ENCODE measurements at places on chromosomes 2 and 18.

DNA sequence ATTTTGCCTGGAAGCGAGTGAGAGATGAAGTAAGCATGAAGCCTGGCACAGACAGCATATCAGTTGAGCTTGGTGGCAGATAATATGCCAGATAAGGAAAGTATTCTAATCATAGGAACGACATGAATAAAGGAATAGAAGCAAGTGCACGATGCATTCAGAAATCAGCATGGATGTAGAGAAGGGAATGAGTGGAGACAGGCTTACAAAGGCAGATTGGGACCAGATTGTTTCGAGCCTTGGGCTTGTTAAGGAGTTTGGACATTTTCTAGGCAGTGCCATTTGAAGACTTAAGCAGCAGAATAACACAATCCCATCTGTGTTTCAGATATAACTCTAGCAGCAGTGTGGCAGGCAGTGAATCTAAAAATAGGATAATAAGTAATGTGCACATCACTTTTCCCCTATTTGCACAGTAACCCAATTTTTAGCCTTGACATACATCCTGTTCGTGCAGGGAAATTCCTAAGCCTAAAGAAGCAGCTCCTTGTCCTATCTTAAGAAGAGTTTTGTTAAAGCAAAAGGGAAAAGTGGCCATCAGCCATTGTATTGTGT is 450.2 kb downstream of the PLCL1 start:
- no peak for DNase-seq

DNA sequence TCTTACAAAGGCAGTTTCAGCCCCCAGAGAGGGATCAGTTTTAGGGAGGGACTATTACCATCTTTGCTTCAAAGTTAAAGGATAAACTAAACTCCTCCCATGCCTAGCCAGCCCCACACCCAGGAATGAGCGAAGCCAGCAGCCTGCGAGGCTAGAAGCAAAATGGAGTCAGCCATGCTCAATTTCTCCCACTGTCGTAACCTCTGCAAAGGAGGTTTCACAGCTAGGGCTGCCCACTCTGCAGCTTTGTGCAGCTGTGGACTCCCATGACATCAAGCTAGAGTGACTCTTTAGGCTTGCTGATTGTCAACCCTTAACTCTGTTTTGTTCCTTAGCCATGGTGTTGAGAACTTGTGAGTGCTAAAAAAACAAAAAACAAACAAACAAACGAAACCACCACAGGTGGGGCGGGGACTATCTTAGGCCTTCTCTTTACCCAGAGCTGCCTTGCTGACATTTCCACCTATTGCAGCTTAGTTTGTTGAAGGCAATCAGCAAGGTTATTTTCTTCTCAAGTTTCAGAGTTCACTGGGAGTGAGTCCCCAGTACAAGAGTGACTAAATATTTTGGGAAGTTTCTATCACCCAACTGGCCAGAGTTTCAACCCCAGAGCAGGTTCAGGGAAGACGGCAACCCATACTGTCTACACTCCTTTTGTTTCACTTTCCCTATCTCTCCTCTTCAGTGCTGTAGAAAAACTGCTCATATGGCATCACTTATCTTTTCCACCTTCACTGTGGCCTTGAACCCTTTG is 592.1 kb downstream of the XIRP2 start:
- DNase-seq: no peak

DNA sequence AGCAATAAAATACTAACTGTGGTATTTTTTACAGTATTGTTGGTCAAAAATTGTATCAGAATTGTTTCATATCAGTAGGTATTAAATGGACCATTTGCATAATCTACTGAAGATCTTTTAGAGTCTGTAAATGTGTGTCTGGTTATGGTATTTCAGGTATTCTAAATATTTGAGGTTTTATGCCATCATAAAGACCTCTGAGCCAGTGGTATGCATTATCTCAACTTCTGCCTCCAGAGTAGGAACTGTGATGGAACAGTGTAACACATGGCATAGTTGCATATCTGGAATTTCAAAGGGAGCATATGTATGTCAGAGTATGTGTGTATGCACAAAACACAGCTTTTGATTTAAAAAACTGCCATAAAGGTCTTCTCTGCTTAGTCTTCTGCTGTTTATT is 15.4 kb downstream of the GREB1L start:
- DNase-seq: no peak

- no peak for DNase-seq
Measured at GRCh38 chr2:108074946-108075345, 88.6 kb downstream of the SLC5A7 start.

GRCh38 chr2:74925361-74925786 is 33.1 kb upstream of the POLE4 start:
- DNase-seq: no peak

GRCh38 chr2:152161598-152161997 is 14.0 kb downstream of the STAM2 start:
- no peak for DNase-seq

GRCh38 chr2:64326578-64327050 is 127.3 kb upstream of the LGALSL start:
- no peak for DNase-seq

DNA sequence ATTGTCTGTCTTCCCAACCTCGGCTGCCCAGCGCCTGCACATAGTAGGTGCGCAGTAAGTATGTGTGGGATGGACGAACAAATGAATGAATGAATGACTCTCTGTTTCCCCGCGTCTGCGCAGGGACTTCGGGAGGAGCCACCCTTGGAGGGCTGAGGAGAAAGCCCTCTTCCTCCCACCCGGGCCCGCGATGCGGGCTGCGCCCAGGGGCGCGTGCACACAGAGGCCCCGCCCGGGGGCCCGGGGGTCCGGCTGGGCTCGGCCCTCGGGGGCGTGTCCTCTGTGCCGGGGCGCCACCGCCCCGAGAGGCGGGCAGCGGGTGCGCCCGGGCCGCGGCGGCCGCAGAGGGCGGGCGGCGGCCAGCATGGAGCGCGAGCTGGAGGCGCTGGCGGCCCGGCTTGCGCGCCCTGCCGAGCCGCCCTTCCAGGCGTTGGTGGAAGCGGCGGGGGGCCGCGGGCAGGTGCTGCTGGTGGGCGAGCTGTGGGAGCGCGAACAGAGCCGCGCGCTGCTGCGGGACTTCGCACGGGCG is at the start of gene C2orf72:
Gene C2orf72, plus strand, starts transcription at position 322 of the 529 bp plus-strand sequence. Its CDS starts 43 bp downstream, at position 365.
- no peak for DNase-seq

GRCh38 chr2:72108121-72108520 is 39.5 kb downstream of the CYP26B1 start:
- no peak for DNase-seq

DNA sequence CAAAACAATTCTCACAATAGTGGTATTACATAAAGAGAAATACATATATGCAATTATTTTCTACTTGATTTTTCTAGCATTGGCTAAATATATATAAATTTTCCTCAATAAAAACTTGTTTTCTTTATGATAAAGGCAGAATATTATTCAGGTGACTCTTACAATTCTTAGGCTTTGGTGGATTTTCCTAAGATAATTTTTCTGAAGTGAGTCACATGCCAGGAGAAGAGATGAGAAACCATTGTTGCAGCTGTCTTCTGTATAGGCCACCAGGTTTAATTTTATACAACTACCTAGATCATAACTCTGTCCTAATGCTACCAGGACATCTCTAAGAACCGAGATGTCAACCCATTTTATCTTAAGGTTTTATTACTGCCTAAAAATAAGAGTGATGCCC is 552.4 kb upstream of the CDH2 start:
- no peak for DNase-seq

DNA sequence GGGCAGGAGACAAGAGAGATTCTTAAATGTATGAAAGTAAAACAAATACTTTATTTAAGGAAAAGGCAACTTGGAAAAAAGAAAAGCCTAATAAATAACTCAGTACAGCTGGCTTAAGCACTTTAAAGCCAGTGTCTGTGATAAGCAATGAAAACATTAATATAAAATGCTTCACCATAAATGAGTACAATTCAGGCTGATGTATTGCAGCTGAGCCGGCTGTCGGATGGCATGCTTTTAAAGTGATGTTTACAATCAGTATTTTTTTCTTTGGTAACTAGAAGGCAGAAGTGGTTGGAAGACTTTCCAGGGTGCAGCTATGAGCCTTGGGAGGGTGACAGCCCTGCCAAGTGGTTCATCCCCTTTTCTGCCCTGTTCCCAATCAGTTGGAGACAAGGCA is 58.7 kb upstream of the CELF4 start:
- no peak for DNase-seq

DNA sequence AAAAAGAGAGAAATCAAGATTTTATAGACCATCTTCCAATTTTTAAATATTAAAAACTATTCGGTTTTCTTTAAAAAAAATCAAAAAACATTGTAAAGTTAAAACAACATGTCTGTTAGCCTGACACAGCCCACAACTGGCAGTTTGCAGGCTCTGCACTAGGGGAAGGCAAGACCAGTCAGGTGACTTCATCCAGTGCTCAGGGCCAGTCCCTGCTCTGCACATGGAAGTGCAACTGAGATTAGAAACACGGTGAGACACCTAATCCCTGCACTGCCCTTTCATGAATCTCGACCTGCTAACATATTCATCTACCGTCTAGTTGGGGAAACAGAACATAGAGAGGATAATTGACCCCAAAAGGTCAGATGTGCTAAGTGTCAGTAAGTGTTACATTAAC is 135.2 kb downstream of the BARD1 start:
- DNase-seq: no peak

DNA sequence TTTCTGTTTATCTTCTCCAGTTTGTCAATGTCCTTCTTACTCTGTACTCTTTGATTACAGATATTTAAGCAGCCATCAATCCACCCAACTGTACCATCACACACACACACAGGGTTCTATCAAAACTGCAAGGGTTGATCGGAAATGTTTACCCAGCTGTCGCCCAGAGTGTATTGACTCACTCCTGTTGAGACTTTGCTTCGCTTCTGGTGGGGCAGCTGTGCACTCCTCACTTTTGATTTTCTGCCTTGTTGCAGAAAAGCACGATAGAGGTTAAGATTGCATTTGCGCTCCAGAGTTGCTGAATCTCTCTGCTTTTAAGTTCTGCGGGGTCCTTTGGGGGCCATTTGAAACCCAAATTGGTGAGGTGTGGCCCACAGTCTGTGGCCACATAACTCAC is 216.2 kb downstream of the SETBP1 start:
- no peak for DNase-seq

DNA sequence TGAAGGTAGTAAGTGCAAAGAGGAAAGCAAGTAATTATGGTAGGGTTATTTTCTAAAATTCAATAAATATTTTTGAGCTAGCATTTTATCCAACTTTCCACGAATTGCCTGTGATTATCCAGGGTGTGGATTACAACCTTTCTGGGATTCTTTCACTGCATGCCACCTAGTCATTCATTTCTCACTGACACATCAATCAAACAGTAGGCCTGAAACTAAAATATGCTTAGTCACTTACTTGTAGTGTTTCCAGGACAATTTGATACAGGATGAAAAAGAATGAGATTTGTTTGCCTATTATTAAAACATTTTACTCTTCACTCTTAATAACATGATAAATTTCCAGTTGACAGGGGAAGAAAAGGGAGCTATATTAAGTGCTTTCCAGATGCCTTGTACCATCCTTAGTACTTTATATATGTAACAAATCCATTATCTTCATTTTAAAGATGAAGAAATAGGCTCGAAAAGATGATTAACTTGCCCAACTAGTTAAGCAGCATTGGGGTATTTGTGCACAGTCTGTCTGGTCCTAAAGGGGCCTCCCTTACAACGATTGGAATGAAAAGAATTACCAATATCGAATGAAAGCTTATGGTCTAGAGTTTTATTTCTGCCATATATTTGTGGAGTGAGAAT is 70.4 kb downstream of the KCTD1 start:
- no peak for DNase-seq

GRCh38 chr18:40072761-40073160 is 1882.3 kb upstream of the PIK3C3 start:
- no peak for DNase-seq

DNA sequence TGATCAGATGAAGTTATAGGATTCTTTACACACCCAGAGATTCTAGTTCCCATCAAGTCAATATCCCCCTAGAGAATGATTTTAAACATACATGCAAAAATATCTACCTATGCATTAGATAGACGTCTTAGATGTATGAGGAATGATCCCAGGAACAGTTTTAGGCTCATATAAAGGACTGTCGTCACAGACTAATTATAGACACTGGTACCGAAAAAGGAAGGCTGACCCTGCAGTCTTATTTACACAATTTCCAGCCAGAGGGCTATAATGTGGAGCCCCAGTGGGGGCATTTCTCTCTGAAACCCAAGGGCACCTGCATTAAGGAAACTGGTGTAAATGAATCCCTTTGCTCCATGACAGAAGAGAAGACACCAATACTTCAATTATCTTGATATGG is 170.4 kb downstream of the ZNF521 start:
- DNase-seq: no peak
